Calu3 (cell line): ENCODE measurements at places on chromosomes 12 and 14.
A peak's percentile ranks its signal among the peaks of the same experiment; 100 is the strongest.

- DNase-seq: no peak
Measured at GRCh38 chr12:85130646-85131045, 94.5 kb downstream of the LRRIQ1 start.

DNA sequence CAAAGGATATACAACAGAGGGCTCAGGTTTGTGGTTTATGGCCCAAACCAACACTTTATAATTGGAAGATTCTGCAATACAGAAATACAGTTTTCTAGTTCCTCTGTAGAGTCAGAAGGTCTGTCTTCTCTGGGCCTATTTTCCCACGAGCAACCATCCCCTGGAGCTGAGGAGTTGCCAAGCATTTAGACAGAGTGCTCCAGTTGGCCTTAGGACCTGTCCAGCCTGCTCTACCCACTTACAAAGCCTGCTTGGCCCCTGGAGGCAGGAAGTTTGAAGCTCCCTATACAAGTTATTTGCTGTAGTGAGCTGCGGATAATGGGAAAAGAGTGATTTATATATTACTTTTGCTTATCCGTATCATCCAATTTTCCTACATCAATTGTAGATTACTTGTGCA lies 60.8 kb upstream of the HSPB8 start:
- no peak for DNase-seq

DNA sequence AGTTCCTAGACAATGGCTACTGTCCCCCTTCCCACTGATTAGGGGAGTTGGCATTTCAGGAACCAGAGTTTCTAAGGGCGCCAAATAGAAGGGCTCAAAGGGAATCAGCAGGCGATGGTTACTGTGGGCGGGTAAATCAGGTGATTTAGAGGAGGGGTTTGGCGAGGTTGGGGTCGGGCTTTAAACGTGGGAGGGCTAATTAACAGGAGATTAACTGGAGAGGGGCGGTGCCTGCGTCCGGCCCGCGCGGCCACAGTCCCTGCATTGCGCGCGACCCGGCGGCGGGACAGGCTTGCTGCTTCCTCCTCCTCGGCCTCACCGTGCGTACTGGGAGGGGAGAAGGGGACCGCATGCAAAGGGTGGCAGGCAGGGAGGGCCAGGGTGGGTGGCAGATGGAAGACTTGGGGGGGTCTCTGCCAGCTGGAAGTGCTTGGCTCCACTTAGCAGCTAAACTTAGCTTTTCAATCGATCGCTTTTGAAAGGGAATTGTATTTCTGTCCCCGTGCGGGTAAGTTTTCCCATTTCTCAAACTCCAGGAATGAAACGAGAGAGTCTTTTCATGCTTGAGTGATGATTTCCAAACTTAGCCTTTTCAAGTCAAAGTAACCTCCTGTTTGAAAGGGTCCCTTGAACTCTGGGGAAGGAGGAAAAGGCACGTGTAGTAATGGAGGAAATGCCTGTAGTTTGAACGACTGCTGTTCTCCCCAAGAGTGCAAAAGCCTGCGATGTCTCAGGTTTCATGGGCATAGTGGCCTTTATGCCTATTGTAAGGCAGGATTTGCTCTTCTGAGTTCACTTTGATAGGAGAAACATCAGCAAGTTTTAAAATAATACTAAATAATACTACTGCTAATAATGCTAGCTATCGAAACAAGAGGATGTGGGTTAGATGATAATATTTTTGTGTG lies at the start of gene MGST1:
TSS of gene MGST1 (plus strand) at position 255 of the 908 bp plus-strand sequence. CDS start 6,608 bp downstream, outside the sequence.
- DNase-seq: peak; percentile 90

- DNase-seq: no peak
Measured at GRCh38 chr12:130976171-130976720, 22.5 kb downstream of the ADGRD1 start.

DNA sequence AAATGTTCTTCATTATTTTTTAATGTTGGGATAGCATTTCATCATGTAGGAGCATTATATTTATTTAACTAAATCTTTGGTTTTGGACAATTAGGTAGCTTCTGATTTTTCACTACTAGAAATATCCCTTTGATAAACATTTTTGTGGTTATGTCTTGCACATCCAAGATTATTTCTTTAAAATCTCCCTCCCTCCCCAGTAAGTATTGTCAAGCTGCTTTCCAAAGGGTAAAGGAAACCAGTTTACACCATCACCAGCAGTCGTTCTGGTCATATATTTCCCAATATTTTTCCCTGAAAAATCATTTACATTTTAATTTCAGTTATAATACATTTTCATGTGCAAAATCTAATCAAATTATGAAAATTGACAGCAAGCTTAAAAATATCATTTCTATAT lies 11.1 kb downstream of the CD69 start:
- no peak for DNase-seq

DNA sequence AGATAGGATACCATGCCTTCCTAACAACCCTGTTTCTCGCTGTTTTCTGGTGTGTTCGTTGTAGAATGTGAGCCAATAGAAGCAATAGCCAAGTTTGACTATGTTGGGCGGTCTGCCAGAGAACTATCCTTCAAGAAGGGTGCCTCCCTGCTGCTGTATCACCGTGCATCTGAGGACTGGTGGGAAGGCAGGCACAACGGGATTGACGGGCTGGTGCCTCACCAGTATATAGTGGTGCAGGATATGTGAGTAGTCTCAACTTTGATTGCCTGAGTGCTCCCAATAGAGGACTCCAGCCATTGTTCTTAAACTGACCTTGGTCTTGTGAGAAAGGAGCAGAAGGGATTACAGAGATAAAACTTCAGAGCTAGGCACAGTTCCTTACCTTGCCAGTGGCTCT lies 96.2 kb downstream of the KICS2 start:
- DNase-seq: no peak

- DNase-seq: peak; percentile 81
Measured at GRCh38 chr12:4604684-4605193, 42.7 kb downstream of the DYRK4 start.

DNA sequence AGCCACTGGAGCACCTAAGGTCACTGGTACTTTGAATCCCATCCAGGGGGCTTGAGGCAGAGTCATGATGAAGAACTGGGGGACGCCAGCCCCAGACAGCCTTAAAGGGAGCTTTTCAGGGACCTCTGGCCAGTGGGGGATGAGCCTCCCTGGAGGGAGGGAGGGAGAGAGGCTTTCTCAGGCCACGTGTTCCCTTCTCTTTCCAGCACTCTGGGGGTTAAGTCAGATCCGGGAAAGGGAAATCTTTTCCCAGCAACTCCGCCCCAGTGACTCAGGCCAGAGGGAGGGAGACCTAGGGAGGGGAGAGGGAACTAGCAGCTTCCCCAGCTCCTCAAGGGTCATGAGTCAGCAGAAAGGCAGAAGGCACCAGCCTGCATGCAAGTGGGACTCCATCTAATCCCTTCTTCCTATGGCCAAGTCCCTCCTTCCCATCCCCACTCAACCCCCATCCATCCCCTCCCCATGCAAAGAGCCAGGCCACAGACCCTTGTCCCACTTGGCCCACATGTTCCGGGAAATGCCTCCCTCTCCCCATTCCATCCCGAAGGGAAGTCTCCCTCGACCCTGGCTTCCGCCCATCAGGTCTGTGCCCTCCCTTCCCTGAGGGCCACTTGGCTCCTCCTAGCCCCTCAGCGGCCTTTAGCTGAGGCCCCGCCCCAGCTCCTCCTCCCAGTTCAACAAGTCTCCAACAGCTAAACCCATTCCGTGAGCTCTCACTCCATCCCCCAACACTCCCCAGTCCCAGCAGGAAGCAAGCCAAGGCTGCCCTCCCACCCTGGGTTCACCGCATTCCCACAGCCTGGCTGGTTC lies 5.6 kb downstream of the TNFRSF1A start:
- peak; percentile 89 for DNase-seq

DNA sequence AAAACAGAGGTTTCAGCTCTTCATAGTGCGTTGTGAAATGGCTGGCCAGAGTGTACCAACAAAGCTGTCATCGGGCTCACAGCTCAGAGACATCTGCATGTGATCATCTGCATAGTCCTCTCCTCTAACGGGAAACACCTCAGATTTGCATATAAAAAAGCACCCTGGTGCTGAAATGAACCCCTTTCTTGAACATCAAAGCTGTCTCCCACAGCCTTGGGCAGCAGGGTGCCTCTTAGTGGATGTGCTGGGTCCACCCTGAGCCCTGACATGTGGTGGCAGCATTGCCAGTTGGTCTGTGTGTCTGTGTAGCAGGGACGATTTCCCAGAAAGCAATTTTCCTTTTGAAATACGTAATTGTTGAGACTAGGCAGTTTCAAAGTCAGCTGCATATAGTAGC lies 14.3 kb upstream of the PAPLN start:
- DNase-seq: no peak

- DNase-seq: no peak
Measured at GRCh38 chr12:77493302-77494168, 337.2 kb upstream of the NAV3 start.

GRCh38 chr12:130526813-130527212 lies 189.1 kb downstream of the PIWIL1 start:
- DNase-seq: no peak

- DNase-seq: peak; percentile 60
Measured at GRCh38 chr12:106245767-106246166, 2.1 kb downstream of the CKAP4 start.

GRCh38 chr12:117774941-117775775 lies 193.6 kb downstream of the KSR2 start:
- no peak for DNase-seq

DNA sequence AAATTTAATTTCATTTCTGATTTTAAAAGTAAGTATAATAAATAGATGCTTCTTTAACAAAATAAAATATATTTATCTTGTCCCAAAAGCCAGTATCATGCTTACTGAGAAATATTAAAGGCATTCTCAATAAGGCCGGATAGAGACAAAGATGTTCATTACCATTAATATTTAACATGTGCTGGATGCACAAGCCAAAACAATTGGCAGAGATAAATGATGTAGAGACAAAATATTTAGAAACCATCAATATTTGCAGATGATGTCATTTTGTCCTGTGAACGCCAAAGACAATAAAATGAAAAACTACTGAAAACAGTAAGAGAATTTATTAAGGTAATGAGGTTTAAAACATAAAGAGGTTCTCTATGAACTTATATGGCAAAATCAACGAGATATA lies 313.5 kb downstream of the ITPR2 start:
- DNase-seq: no peak

DNA sequence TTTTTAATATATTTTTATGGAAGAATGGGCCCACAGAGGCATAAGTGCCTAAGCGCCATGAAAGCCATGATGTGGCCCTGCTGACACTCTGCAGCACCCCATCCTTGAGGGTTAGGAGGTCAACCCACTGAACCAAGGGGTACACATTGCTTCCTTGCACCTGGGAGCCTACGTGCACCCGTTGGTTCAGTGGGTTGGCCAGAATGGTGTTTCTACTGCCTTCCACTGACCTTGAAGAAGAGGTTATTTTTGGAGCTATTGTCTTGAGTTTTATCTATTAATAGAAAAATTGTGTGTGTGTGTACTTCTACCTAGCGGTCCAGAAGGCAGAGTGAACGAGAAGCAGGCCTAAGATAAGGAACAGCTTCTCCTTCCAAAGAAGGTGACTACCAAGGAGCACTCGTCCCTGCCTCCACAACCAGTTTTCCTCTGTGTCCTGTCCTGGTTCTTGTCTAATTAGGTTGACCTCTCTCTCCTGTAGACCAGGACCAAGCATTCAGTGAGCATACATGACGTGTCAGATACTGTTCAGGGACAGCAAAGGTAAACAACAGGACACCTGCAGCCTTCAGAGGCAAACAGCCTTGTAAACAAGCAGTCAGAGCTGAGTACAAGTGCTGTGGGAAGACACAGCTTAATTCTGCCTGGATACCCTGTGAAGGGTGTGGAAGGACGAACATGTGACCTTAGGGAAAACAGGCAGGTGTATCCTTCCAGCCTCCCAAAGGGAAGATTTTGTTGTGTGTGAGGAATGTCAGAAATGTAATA lies 30.4 kb upstream of the PLEK2 start:
- DNase-seq: no peak

DNA sequence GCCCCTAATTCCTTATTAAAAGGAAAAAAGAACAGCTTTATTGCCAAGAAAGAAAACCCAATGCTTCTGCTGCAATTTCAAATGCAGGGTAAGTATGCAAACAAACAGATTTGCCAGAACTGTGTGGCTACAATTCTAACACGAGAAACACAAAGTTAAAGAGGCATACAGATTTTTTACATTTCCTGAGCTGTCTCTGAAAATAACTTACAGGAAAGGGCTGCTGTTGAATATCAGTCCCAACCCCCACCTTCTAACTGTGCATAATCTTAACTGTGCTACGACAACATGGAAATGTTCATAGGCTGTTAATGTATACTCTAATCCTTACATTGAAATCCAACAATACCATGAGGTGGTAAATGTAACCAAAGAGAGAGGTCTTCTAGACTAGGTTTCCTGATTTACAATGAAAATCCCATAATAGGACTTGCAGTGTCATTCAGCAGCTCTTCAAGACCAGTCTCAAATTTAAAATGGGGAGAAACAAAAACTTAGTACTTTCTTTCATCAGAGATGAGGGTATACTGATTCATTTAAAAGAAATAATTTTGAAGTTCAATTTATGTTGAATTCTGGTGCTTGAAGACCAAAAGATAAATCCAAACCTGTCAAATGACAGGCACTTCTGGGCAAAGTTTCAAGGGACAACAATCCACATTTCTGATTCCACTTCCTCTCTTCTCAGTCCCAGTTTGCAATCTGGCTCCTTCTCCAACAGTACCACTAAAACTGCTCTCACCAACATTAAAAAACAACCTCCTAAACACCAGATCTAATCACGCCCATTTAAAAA lies 14.4 kb downstream of the FGD6 start:
- DNase-seq: no peak

DNA sequence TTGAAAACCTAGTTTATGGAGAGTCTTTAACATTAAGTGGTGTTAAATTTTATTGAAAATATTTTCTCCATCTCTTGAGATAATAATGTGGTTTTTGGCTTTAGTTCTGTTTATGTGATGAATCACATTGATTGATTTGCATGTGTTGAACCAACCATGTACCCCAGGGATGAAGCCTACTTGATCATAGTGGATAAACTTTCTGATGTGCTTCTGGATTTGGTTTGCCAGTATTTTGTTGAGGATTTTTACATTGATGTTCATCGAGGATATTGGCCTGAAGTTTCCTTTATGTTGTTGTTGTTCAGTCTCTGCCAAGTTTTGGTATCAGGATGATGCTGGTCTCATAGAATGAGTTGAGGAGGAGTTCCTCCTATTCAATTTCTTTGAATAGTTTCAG lies 222.6 kb downstream of the ADAMTS20 start:
- no peak for DNase-seq

- DNase-seq: no peak
Measured at GRCh38 chr14:92448786-92449185, 64.8 kb upstream of the RIN3 start.

GRCh38 chr14:39266525-39266870 lies 32.8 kb downstream of the MIA2 start:
- DNase-seq: peak; percentile 85

DNA sequence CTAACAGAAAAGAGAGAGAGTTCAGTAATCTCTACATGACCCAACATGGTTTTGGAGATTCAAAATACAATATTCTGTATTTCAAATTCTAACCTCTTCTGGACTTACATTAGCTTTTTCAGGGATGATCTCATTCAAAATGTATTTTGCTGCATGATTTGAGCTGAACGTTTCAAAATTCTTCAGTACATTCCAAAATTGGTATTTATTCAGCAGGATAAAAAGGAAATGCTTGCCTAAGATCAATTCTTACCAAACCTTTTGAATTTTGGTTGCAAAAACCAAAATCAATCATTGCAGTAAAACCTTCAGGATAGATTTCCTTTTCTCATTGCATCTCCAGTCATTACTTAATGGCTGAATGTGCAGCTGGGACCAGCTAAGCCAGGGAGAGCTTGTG lies 1761.3 kb upstream of the SEL1L start:
- DNase-seq: no peak
